ENCODE measurements at places on chromosomes 11 and 22.

GRCh38 chr11:8223513-8223900 is 40.2 kb downstream of the LMO1 start:
- no peak for DNase-seq

- DNase-seq: no peak
Observed at GRCh38 chr11:46719048-46719542, at the start of gene F2. Gene F2, plus strand, starts transcription at chr11:46719213. Its CDS starts 23 bp downstream, at chr11:46719236.

GRCh38 chr11:75535071-75535470 is 9.3 kb upstream of the GDPD5 start:
- DNase-seq: no peak

- DNase-seq: no peak
Observed at GRCh38 chr11:131457163-131457562, 86.7 kb downstream of the NTM start.

DNA sequence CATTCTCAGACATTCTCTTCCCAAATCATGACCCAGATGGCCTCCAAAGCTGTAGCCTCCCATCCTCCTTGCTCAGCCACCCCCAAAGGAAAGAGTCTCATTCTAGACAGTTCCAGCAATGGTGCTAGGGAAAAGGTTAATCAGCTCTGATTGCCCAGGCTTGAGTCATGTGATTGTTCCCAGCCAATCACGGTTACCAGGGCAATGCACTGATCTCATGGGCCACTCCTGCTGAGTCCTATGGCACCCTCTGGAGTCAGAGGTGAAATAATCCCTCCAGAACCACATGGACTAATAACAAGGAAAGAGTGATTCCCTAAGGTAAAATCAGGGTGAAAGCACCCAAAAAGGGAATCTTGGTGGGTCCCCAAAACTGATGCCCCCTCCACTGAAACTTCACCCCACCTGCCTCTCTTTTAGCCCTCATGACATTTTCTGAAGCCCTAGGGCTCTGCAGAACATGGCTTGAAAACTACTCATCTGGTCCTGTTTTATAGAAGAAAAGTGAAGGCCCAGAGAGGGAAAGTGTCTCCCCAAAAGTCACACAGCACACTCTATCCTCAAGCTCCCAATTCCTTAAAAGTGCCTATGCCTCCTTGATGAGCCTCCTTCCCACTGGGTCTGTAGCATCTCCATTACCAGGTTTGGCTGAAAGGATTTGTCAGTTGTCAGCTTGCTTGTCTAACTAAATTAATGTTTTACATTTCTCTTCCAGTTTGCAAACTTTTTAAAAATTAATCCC is 203.7 kb downstream of the MN1 start:
- no peak for DNase-seq

GRCh38 chr11:27716835-27717234 is 16.6 kb upstream of the BDNF start:
- DNase-seq: no peak

GRCh38 chr11:10158461-10158860 is 135.6 kb downstream of the SBF2 start:
- no peak for DNase-seq

DNA sequence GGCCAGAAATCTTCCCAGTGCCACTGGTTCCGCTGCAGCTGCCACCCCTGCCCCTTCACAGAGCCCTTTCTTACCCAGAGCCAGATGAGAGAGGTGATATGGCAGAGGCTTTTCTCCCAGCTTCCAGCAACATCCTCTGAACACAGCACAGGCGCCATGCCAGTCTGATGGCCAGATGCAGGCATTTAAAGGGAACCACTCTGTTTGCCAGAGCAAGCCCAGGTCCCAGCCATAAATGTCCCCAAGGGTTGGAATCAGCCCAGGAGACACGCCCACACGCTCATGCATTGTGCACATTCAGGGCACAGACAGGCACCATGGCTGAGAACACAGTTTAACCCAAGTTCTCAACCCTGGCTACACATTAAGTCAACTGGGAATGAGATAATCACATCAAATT is 114.3 kb upstream of the CSNK2A3 start:
- no peak for DNase-seq
